Stimulated activated CD4-positive, alpha-beta T cell treated with anti-CD3 and anti-CD28 coated beads, Interleukin-1b, Interleukin-23, amount 100 ng/mL, for 48 hours (primary cell): ENCODE measurements at places on chromosomes 5 and 9.

DNA sequence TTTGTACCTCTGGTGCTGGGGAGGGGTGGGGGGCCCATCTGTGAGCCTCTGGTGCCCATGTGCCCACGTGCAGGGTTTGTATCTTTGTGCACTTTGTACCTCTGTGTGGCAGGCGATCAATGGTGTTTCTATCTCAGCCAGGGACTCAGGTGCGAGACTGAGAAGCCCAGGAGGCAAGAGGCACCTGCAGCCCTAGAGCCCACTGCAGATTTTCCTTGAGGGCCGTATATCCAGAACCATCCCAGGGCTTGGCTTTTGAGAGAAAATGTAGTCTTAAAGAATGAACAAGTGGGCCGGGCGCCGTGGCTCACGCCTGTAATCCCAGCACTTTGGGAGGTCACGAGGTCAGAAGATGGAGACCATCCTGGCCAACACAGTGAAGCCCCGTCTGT lies 52.2 kb upstream of the KCNMB1 start:
- DNase-seq: no peak

DNA sequence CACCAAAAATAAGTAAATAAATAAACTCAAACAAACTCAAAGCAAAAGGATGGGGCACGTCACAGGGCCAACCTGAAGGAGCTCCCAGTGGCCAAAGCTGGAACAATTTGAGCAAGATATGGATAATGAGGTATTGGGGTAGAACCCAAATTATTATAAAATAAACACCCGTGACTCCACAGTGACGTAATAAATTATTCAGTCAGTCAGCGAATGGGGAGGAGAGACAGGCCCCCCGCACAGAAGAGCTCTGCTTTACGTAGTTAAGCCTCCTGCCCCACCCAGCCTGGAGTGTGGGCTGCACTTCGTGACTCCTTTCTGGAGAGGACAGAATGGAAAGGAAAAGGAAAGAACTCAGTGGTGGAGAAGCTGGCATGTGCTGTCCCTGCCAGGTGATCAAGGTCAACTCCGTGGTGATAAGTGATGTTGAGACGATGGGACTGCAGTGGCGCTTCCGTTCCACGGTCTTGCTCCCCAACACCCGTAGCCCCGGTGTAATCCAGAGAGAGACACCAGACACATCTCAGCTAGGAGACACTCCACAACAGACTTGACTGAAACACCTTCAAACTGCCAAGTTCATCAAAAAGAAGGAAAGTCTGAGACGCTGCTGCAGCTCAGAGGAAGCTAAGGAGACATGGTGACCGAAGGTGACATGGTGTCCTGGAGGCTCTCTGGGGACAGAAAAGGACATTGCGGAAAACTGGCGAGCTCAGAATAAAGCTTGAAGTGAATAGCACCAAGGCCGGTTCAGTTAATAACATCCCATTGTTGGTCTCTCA lies 83.3 kb upstream of the COL5A1 start:
- DNase-seq: no peak

DNA sequence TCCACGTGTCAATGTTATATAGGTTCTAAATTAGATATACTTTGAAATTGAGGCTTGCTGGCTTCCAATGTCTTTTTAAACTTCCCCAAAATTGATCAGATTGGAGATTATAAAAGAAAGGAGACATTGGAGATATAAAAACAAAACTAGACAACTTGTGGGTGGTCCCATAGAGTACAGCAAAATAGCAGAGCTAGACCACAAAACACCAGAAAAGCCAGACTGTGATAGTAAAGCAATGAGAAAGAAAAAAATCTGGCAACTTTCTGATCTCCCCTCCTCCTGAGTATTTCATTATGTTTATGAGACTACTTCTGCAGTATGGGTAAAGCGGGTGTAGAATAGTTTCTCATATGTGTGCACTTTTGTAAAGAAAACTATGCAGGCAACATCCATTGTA lies 713.8 kb upstream of the MEF2C start:
- DNase-seq: no peak

DNA sequence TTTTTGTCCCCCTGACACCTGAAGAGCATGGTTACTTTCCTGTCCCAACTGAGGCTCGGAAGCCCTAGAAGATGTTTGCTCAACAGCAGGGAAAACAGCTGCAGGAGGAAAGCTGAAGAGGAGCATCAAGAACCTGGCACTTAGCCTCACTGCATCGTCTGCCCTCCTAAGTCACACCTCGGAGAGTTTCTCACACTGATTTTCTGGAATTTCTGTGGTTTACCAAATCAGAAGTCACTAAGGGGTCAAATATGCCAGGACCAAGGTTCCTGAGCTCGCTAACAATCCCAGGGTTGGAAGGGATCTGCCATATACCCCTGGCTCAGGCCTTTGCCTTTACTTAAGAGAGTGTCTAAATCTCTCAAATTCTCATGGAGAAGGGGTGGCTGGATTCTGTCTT lies 5.3 kb downstream of the IL12B start:
- DNase-seq: no peak

GRCh38 chr9:111148052-111149017 lies 110.1 kb upstream of the LPAR1 start:
- no peak for DNase-seq

GRCh38 chr9:10250219-10250618 lies 362.6 kb downstream of the PTPRD start:
- no peak for DNase-seq

DNA sequence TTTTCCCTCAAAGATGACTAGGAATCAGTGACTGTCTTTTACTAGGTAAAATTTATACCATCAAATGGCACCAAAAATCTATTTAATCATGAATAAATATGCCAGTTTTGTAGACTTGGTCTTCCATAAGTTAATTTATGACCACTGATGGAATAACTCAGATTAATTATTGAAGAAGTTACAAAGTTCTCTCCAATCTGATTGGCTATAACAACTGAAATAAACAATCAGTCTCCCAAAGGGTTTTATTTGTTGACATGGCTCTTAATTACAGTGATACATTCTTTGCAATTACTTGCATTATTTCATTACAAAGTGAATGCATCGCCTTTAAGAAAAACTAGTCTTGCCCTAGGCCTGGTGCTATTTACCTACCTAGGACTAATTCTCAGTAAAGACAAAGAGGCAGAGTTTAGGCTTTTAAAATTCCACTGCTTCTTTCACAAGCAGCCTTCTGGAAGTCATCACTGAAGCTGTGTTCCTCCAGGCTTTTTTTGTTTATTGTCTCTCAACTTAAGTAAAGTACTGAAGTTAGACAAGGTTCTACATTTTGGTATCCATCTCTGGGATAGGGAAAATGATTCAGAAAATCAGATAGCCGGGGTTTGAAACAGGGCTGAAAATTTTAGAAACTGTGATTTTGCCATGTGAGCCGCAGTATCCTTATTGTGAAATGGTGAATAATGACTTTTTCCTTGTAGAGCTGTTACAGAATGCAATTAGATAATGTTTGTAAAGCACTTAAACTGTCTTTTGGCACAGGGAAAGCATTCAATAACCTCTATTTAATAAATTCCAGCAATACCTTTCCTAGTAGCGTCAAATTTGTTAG lies 2.5 kb downstream of the STOM start:
- DNase-seq: no peak

DNA sequence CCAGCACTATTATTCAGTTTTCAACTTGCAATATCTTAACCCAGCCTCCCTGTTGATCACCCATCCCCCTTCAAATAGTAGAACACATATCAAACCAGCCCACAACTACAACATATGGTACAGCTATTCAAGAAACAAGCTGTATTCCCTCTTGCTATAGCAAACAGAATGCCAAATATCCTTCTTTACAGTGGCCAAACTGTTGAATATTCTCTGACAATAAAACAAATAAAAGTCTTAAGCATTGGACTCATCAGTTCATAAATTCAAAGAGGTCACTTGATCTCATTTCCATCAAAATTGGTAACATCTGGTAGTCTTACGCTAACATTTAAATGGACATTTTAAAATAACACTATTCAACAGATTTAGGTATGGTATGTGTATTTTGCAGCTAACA lies 350.8 kb downstream of the EFNA5 start:
- DNase-seq: no peak

- no peak for DNase-seq
These were observed 5.0 kb upstream of the RHOBTB3 start for GRCh38 chr5:95725937-95726810.

DNA sequence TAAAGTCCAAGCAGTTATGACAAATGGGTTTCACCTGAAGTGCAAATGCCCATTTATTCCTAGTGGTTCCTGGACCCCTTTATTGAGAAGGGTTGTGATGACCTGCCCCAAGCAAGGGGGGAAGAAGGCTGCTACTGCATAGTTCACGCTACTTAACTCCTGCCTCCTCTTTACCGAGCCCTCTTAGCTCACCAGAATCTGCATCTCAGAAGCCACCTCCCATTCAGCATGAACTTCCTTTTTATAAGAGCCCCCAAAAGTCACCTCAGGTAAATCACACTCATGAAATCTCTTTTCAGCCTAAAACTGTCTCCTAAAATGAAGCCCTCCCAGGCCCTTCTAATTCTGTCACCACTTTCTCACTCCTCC lies 26.6 kb upstream of the C9orf72 start:
- DNase-seq: no peak

GRCh38 chr5:156920042-156920860 lies 42.8 kb downstream of the TIMD4 start:
- peak; percentile 88 for DNase-seq

GRCh38 chr5:42423285-42424165 lies at the start of gene GHR:
Gene GHR (plus strand): TSS chr5:42423439. CDS start chr5:42565875, 142,436 bp downstream.
- peak; percentile 22 for DNase-seq
